ENCODE measurements at places on chromosomes 16 and 17.

DNA sequence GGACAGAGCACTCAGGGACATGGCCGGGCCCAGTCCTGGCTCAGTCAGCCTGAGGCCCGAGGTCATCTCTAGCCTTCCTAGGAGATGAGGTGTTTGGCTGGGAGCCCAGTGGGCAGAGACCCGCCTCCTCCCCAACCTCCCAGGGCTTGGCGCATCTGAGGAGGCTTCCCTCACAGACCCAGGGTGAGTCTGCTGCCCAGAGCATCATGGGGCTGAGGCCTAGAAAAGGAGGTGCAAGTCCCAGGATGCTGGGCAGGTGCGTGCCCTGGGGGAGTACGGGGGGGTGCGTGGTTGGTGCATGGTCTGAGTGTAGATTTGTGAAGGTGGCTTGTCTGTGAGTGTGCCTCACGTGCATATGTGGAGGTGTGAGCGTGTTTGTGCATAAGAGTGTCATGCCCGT lies 4.7 kb downstream of the PDE6G start:
- DNase-seq: no peak

DNA sequence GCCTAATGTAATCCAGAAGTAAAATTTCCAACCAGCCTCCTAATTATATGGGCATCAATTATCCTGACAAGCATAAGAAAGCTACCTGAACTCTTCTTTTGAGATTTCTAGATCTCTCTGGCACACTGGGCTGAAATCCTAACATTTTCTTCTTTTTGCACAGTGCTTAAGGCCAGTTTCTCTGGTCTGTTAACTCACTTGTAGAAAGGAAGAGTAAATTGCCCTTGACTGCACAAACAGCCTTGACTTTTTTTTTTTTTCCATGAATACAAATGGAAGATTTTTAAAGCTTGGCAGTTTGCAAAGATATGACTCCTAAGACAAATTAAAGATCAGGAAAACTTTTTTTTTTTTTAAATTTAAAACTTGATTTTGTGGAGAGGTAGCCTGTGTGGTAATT lies 291.2 kb upstream of the MON1B start:
- no peak for DNase-seq

DNA sequence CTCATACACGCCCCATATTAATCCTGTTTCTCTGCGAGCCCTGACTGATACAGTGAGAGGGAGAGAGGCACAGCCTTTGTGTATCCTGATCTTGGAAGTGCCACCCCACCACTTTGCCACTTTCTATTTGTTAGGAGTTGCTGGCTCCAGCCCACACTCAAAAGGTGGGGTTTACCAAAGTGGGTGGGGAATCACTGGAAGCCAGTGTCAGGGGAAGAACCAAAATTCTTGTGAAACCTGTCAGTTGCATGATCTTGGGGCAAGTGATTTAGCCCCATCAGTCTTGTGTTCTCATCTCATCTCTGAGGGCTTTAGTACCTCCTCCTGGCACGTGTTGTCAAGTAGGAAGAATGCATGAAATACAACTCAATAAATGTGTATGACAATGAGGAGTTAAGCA lies 119.5 kb downstream of the SOX9 start:
- DNase-seq: no peak

DNA sequence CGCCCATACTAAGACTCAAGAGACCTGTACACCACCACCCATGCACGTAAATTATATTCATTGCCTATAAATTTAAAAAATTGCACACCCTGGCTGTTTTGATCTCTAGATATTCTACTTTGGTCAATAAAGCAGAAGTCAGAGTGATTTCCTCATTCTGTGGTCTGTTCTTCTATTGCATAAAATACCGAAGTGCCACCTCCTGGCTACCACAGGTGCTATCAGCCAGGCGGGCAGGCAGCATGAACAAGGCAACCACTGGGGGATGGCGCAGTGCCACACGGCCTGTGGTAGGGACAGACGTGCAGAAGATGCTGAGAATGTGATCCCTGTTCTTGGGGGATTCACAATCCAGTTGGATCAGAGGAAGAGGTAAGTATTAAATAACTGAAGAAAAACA lies 122.3 kb downstream of the CDK5R1 start:
- DNase-seq: peak; percentile 42

GRCh38 chr16:84246679-84247077 lies 6.9 kb upstream of the KCNG4 start:
- DNase-seq: no peak

DNA sequence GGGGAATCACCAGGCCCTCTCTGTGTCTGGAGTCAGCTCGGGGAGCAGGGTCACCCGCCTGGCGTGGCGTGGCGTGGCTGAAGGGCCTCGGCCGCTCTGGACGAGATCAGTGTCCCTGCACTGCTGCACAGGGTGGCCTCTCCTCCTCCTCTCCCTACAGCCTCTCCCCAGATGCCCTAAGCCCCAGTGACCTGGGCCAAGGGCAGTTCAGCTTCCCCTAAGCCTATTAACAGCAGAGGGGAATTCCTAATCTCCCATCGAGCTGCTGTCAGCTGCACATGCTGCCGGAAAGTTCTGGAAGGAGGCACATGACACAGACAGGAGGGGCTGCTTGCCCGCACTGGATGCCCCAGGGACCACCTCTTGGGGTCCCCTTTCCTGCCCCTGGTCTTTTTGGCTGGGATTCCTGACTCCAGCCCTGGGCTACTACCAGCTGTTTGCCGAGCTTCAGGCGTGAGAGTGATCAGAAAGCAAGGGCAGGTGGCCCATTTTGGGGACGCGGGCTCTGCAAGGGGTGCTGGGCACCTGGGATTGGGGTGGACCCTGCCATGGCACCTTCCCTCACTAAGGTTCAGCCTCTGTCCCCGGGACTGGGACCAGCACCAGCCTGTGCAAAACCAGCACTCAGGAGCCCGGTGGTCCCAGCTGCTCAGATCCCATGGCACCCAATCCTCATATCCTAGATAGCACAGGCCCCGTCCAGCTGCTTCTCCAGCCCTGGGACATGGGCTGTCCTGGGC lies 794 bp downstream of the PDE6G start:
- DNase-seq: no peak

GRCh38 chr17:80219013-80219762 lies 945 bp downstream of the SGSH start:
- DNase-seq: peak; percentile 86

- DNase-seq: no peak
These were observed 5.8 kb downstream of the FOXL1 start for GRCh38 chr16:86584071-86584685.

DNA sequence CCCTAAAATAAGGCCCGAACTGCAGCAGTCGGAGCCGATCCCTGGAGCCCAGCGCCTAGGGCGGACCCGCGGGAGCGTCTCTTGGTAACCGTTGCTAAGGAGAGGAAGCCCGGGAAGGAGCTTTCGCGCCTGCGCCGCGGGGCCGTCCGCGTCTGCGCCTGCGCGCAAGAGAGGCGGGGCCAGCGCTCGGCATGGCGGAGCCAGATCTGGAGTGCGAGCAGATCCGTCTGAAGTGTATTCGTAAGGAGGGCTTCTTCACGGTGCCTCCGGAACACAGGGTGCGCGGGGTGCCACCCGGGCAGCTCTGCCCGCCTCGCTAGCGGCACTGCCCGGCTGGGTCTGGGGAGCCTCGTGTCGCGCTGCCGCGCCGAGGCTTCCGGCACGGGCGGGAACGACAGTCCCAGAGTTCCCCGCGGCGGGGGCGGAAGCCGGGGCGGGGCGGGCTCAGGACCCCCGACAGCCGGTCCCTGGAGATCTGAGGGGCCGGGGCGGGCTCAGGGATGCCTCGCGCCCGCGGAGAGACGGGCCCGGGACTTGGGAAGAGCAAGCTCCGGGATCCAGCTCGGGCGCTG lies at the start of gene CDK10:
Gene CDK10 (plus strand): TSS at position 170 of the 572 bp plus-strand sequence. CDS start 22 bp downstream, at position 192.
- peak; percentile 87 for DNase-seq

GRCh38 chr17:3666516-3666915 lies 1.9 kb downstream of the TAX1BP3 start:
- no peak for DNase-seq

- DNase-seq: no peak
These were observed 265.1 kb downstream of the NTN1 start for GRCh38 chr17:9286434-9286833.

GRCh38 chr16:55393991-55394390 lies 70.0 kb downstream of the IRX6 start:
- DNase-seq: no peak

GRCh38 chr16:1701216-1701878 lies 4.6 kb upstream of the MAPK8IP3 start:
- no peak for DNase-seq

- peak; percentile 14 for DNase-seq
These were observed 11.8 kb downstream of the SYT17 start for GRCh38 chr16:19179546-19180490.

DNA sequence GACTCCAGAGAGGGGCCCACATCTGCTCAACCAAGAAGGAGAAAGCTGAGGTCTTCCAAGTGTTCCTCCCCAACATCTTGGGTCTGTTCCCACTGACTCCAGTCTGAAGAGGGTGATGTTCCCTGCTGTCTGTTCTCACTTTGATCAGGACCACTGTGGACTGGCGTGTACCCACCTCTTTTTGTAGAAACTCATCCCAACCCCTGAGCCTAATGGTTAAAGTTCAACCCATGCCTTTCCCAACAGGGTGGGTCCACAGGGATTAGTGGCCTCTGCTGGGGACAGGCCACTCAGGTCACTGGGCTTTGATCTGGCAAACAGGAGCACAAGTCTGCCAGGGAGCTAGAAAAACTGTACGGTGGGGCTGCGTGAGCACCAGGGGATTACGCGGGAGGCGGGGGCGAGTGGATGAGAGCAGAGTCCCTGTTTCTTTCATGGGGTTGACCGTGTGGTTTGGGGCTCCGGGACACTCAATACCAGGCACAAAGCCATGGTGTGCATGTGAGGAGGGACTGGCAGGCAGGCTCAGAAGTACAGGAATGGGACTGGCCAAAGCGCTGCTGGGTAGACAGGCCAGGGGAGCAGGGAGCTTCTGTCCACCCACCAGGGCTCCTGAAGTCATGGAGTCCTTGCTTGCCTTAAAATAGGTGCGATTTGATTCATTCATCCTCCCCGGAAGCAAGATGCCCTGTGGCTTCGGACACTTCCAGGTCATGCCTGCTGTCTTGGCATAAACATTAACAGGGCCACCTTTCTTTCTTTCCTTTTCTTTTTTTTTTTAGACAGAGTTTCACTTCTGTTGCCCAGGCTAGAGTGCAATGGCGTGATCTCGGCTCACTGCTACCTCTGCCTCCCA lies at the start of gene CA5A:
Gene CA5A (minus strand): TSS at position 155 of the 856 bp plus-strand sequence. CDS start 79 bp downstream, at position 76.
- DNase-seq: no peak

DNA sequence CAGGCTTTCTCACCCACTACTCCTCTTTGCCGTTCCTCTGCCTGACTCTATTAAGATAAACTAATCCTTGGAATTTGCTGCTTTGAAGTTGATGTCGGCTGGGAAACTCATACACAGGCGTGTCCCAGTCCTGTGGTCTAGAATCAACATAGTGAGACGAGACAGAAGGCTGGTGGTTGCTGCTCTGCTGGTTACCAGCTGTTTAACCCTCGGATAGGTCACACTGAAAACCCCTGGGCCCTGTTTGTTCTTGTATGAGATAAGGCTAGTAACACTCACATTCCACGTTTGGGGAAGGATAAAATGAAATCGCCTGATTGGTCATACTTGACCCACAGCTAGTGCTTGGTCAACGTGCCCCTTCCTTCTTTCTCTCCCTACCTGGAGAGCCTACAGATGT lies 517.0 kb downstream of the CDH13 start:
- DNase-seq: no peak

GRCh38 chr17:15123593-15124263 lies 141.4 kb downstream of the PMP22 start:
- no peak for DNase-seq

GRCh38 chr17:63930951-63931575 lies 1.1 kb downstream of the CD79B start:
- DNase-seq: peak; percentile 35

GRCh38 chr16:78292844-78293380 lies 193.5 kb downstream of the WWOX start:
- no peak for DNase-seq

GRCh38 chr17:73940511-73940910 lies 263.0 kb upstream of the RPL38 start:
- no peak for DNase-seq

- DNase-seq: no peak
These were observed 570 bp upstream of the CFDP1 start for GRCh38 chr16:75433732-75434413.

GRCh38 chr16:84862804-84863480 lies 43.2 kb downstream of the CRISPLD2 start:
- no peak for DNase-seq

DNA sequence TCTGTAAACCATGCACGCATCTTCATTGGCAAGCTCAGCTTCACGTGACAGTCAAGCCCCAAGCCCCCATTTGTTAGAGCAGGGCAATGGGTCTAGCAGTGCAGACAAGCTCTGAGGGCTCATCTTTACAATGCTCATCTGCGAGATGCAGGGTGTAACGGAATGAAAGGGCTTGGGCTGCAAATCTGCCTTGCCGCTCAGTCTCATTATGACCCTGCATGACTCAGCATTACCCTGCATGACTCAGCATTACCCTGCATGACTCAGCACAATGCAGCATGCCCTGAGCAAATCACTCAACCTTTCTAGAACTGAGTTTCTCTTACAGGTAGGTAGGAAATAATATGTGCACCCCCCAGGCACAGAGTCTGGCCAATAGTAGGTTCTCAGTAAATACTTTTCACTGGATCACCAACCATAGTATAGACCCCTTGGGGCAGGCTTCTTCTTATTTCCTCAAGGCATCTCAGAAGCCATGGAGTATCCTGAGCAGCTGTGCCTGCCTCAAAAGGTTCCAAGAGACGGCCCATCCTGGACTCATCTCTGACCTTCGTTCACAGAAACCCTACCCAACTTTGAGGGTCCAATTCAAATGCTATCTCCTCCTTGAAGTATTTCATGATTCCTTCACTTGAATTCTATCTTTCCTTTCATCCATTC lies 391.3 kb upstream of the CDH5 start:
- DNase-seq: no peak

DNA sequence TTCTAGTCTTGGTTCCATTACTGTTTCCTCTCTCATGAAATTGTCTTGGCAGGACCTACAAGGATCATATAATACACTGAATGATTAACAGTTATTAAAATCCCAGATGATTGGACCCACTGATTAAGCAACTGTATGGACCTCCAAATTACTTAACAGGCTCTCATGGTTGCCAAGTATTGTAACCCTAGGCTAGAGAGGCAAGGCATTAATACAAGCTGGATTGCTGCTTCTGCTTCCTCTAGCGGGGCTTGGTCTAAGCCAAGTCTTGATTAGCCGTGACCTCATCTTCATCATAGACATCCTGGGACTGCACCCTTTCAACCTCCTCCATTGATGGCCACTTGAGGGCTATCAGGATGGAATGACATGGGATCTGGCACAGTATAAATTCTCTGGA lies 46.9 kb downstream of the SYCE1L start:
- no peak for DNase-seq

DNA sequence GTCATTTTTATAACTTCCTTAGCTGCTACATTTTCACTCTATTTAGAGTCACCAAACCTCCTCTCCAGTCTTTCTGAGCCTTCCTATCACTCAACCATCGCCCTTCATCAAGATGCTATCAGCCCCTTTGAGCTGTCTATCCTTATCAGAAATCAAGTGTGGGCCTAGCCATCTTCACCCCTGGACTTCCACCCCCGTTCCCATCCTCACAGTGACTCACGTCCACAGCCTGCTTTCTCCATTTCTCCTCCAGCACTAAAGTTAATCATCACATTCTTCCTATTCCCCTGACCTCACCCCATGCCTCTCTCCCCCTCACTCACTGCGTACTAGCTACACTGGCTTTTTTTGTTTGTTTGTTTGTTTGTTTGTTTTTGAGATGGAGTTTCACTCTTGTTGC lies 2.4 kb upstream of the TEKT3 start:
- DNase-seq: no peak

All from stimulated activated CD4-positive, alpha-beta T cell treated with anti-CD3 and anti-CD28 coated beads, Interleukin-15, amount 100 ng/mL, for 1 hour (primary cell).